ENCODE measurements at places on chromosomes 16 and 17.

DNA sequence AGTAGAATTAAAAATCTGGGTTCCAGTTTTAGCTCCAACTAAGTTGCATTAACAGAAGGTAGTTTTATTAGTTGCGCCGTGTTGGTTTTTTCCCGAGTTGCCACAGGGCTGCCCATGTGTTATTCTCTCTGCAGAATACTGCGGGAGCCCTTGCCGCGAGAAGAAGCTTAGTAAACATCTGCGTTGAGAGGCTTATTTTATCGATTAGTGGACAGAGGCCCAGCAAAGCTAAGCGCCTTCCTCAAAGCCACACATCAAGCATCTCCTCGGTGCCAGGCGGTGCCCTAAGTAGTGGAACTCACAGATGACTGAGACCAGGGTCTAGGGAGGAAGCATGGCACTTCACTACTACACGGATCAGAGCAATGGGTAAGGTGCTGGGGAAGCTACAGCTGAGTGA is 212.3 kb upstream of the IRX5 start:
- DNase-seq = no peak

GRCh38 chr16:51326131-51326856 is 175.2 kb upstream of the SALL1 start:
- DNase-seq = peak; percentile 93

GRCh38 chr17:79594271-79594670 is 16.6 kb downstream of the RBFOX3 start:
- DNase-seq = no peak

- no peak for DNase-seq
These were observed 80.7 kb upstream of the CES5A start for GRCh38 chr16:55955845-55956244.

DNA sequence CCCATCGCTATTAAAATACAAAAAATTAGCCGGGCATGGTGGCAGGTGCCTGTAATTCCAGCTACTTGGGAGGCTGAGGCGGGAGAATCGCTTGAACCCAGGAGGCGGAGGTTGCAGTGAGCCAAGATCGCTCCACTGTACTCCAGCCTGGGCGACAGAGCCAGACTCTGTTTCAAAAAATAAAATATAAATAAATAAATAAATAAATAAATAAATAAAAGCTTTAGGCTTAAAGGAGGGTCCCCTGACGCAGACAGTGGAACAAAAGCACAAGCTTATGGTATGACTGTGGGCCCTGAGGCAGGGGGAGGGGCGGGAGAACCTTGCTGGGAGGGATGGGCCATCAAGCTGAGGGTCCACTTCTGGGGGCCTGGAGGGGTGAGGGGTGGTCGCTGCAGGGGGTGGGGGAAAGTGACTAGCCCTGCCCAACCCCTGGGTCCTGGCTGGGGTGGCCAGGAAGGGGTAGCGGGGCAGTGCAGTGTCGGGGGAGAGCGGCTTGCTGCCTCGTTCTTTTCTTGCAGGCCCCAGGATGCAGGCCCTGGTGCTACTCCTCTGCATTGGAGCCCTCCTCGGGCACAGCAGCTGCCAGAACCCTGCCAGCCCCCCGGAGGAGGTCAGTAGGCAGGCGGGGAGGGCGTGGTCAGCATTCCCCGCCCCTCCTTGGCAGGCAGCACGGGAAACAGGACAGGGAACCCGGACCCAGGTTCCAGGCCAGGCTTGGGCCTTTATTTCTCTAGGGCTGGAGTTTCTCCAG is 4.7 kb downstream of the SERPINF1 start:
- no peak for DNase-seq

- no peak for DNase-seq
These were observed 218.3 kb downstream of the FTO start for GRCh38 chr16:53922067-53922806.

GRCh38 chr17:63751806-63752205 is 10.2 kb upstream of the STRADA start:
- DNase-seq = no peak

- DNase-seq = no peak
These were observed 9.5 kb upstream of the B4GALNT2 start for GRCh38 chr17:49123061-49123460.

DNA sequence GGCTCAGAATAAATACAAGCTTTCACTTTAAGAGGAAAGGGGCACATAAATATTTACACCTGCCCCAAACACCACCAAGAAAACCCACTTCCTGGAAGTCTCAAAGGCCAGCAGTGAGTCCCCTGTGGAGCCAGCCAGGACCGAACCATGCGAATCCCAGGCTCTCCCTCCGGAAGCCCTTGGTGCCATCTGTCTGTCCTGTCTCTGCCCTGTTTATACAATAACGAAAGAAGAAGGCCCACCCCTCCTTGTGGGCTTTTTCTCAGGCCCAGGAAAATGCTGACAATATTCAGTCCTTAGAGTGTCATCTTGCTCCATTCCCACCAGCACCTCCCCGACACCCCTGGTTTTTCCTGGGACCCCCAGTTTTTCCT is 3.6 kb upstream of the SLC6A4 start:
- no peak for DNase-seq

GRCh38 chr16:12245088-12245920 is 268.8 kb downstream of the SNX29 start:
- no peak for DNase-seq

All from HFF-Myc (cell line).